Left forelimb (tissue), 1 donor: ENCODE measurements at places on chromosomes 6 and 20.

DNA sequence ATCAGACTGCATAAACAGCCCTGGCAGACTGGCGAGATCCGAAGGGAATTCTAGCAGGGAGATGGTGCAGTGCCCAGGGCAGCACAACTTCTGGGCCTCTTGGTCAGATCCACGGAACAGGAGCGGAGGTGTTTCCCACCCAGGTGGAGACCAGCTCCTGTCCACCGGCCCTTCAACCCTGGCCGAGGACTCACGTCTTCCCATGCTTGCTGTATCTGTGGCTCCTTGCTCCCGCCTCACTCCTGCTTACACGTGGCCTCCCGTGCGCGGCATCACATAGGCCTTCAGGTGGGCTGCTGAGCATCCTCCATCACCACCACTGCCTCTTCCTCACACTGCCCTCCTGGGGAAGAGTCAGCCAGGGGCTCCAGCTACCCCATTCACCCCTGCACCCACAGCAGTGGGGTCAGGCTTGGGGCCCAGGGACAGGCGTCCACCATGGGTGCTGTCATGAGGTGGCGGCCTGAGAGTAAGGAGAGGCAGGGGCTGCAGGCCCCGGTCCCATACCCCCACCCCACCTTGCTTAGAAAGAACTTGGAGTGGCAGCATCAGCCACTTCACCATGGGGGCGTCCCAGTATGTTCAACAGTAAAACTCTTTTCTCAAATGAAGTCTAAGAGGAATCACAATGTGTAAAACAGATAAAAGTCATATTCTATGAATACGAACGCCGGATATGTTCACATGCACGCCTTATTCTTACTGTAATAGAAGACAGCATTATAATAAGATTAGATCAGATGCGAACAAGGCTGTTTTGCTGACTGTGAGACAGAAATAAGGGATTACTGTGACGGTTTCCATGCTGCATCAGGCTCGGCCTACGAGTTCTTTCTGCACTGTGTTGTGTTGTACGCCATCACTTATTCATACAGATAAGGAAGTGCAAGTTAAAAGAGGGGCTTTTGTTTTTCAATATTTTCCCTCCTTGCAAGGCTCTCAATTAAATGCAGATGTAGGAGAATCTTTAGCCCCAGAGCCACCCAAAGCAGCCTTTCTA lies 165.4 kb downstream of the GRM4 start:
- peak; percentile 52 for DNase-seq

DNA sequence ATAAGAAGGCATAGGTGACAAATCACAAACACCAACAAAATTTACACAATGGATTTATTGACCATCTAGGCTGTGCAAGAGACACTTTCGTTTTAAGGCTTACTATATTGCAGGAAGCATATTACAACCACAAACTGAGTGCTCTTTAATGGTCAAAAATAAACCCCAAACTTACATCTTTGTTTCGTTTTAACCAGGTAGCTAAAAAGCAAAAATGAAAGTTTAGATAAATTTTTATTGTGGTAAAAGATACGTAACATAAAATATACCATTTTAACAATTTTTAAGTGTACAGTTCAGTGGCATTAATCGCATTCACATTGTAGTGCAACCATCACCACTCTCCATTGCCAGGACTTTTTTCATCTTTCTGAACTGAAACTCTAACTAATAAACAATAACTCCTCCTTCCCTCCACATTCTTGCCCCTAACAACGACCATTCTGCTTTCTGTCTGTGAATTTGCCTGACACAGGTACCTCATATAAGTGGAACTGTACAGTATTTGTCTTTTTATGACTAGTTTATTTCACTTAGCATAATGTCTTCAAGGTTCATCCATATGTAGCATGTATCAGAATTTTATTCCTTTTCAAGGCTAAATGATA lies 32.3 kb upstream of the DUSP22 start:
- DNase-seq = no peak

DNA sequence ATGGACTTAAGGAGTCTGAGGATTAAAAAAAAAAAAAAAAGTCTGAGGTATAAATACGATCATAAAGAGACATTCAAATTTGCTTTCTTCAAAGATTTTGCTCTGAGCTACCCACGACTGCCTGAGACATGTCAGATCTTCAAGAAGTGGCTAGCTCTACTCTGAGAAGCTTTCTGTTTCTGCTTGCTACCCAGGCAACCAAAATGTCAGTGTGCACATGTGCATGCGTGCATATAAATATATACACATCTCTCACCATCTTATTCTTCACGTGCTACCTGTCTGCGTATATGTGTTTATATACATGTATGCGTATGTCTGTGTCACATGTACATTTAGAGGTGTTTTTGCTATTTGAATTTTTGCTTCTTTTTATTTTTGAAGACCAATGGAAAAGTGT lies 299.6 kb upstream of the STXBP5 start:
- no peak for DNase-seq

DNA sequence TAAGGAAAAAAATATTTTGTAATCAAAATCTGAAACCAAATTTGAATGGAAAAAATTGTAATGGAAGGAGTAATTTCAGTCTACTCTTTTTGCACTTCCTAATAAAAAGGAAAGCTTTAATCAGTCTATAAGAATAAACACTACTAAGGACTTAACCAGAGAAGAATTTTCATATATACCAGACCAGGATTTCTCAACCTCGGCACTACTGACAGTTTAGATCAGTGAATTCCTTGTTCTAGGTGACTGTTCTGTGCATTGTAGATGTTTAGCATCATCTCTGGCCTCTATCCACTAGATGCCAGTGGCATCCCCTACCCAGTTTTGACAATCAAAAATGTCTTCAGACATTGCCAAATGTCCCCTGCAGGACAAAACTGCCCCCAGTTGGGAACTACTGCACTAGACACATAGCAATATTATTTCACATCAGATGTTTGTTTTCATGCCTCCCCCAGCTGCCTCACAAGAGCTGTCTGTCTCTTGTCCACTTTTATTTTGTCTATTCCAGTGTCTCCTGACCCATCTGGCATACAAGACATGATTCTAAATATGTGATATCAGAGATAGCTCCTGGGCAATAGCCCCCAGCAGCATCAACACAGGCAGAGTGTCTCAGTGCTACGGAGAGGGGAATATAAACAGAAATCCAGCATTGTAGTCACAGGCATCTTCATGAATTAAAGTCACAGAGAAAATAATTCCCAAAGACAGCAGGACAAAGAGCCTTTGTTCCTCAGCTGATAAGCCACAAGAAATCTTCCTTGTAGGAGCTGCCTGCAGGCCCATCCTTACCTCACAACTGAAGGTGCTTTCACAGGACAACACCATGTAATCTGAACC lies 27.0 kb downstream of the DNAAF9 start:
- no peak for DNase-seq

GRCh38 chr6:135296715-135297114 lies 115.6 kb downstream of the MYB start:
- no peak for DNase-seq

DNA sequence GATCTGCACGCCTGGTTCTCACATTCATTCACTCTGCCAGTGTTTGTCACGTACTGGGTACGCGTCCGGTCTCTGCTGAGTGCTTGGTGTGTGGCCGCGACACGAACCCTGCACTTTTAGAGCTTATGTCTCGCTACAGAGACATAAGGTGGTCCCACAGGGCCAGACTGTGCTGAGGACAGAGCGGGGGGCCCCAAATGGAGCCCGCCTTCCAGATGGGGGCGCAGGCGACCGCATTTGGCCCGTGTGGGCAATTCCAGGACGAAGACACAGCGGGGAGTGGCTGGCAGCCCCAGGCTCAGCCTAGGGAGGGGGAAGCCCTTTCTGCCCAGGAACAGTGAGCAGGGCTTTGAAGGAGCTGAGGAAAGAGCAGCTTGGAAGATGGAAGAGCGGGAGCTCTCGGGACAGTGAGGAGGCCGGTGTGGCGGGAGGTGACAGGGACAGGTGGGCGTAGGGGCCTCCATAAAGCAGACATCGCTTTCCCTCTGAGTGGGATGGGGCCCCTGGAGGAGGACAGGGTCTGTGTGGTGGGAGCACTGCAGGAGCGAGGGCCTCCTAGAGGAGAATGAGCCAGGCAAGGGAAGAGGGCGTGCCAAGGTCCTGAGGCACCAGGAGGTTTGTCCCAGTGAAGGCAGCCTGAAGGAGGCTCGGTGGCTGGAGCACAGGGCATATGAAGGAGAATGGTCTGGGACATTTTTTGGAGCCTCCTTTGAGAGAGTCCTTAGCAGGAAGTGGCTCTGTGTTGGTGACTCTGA lies 7.8 kb upstream of the MTG2 start:
- DNase-seq = no peak

GRCh38 chr20:59064214-59064722 lies 21.7 kb upstream of the PRELID3B start:
- DNase-seq = no peak

DNA sequence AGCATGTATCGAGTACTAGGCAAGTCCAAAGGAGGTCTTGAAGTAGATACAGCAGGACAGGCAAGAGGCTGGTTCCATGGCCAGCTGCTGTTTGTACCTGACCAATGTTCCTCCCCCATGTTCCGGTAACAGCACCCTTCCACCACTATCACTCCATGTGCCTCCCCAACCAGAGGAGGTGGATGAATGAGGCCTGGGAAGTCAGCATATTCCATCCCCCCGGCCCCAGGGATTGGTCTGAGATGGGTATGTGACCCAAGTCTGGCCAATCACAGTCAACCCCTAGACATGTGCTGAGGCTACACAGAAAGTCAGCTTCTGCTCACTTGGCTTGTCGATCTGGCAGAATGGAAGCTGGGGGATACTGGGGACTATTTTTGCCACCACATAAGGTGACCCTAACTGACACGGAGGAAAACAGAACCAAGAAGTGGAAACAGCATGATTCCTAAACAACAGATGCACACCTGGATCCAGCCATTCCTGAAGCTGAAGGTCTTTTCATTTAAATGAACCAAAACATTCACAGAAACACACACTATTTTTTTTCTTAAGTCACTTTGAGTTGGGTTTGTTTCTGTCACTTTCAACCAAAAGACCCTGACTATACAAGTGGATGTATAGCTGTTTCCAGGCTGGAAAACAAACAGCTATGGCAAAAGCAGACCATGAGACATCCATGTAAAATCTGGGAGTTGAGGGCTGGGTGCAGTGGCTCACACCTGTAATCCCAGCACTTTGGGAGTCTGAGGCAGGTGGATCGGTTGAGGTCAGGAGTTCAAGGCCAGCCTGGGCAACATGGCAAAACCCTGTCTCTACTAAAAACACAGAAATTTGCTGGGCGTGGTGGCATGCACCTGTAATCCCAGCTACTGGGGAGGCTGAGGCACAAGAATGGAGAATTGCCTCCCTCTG lies 70.4 kb upstream of the PTPN1 start:
- no peak for DNase-seq

- no peak for DNase-seq
Observed at GRCh38 chr6:163180874-163181541, 233.5 kb upstream of the QKI start.

GRCh38 chr20:23225407-23226060 lies 125.1 kb upstream of the NXT1 start:
- no peak for DNase-seq

- DNase-seq = no peak
Observed at GRCh38 chr6:134379076-134379475, 61.2 kb upstream of the SGK1 start.

GRCh38 chr20:61349447-61350165 lies 97.5 kb downstream of the CDH4 start:
- no peak for DNase-seq

DNA sequence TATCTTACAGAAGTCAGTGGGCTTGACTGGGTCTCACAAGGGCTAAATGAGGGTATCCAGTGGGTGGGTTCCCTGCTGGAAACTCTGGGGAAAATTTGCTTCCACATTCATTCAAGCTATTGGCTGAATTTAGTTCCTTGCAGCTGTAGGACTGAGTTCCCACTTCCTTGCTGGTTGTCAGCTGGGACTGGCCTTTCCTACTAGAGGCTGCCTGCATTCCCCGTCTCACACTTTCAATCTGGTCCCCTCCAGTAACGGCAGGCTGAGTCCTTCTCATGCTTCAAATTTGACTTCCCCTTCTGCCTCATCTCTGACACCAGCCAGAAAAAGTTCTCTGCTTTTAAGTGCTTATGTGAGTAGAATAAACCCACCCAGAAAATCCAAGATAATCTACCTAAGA lies 4.4 kb downstream of the CSNK2A1 start:
- DNase-seq = no peak

DNA sequence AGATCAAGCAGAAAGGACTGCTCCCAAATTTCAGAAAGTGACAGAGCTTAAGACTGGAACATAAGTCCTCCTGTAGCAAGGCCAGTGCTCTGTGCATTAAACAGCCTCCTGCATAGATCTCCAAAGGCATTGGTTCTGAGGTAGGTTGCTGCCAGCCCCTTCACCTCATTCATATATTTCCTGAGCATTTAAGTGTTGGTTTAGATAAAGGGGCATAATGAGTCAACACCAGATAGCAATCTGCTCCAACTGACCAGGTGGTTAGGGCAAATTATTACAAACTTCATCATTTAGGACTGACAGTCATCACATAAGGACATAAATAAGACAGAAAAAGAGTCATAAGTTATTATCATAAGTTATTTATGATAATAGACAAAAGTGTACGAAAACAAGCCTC lies 10.7 kb downstream of the PTPRK start:
- no peak for DNase-seq

DNA sequence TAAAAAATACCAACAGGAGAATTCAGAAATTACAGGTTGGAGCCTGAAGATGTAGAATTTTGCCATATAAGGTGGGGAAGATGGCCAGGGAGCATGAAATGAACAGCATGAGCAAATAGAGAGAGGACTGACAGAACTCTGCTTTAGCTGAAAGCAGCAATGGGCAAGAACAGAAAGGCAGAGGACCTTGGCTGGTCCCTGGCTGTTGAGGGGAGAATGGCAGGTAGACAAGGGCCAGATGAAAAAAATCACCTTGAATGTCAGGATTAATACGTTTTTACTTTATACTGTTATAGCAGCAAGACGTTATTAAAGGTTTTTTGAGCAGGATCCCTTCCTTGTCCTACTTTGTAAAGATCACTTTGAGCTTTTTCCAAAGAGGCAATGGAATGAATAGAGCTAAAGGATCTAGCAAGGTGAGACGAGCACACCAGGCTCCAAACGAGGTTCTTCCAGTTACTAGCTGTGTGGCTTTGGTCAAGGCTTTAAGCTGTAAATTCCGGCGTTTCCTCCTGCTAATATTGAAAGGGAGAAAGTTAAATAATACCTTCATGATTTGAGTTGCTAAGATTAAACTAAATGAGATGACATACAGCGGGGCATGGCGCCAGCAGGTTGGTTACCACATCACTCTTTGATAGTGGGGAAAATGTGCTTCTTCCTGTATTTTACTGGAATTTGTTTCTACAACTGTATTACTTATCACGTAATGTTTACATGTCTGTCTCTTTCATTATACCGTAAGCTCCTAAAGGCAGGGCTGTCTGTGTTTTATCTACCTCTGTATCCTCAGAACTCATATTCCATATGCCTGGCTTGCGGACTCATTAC lies 776 bp downstream of the PPIL1 start:
- no peak for DNase-seq
